ENCODE measurements at places on chromosomes 2 and 18.

DNA sequence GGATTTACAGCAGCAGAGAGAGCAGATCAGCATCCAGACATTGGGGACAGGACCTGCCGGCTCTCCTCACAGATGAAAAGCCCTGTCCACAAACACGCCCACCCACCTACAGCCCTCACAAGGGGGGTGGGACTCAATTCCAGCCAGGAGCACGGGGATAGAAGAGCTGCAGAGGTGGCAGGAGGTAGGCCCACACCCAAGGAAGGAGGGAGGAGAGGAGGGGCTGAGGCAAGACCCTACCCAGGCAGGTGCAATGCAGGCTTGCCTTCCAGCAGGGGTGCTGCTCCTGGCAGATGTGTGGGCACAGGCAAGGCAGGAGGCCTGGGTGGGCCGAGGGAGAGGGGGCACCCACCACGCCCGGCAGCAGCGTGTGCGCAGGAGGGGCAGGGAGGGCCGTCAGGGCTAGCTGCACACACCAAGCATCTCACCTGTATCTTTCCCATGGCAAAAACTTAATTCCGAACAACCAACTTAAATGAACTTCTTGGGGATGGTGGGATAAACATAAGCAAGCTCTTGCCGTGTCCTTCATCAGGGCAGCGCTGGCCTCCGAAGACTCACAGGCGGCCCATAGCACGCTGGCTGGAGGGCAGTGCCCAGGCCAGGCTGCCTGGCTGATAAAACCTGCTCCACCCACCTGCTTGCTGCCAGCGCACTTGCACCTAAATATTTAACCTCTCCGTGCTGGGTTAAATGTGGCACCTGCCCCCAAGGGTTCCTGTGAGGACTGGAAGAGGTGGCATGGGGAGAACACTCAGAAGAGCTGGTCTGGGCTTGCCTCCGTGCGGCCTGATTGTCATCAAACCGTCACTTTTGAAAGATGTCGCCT, 219.5 kb downstream of the HDAC4 start:
- DNase-seq = no peak

- no peak for DNase-seq
Measured at GRCh38 chr2:205484764-205485163, 197.5 kb upstream of the NRP2 start.

GRCh38 chr2:127324635-127325034, 30.7 kb upstream of the ERCC3 start:
- DNase-seq = no peak

- DNase-seq = no peak
Measured at GRCh38 chr2:240403396-240404104, 31.9 kb upstream of the GPC1 start.

DNA sequence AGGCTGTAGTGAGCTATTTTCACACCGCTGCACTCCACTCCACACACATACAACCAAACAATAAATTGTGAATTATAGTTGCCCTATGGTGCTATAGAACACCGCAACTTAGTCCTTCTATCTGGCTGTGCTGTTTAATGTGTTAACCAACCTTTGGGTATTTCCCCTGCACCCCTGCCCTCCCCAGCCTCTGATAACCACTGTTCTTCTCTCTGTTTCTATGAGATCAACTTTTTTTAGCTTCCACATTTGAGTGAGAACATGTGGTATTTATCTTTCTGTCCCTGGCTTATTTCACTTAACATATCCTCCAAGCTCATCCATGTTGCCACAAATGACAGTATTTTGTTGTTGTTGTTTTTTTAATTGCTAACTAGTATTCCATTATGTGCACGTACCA, 32.5 kb downstream of the TET3 start:
- DNase-seq = no peak

DNA sequence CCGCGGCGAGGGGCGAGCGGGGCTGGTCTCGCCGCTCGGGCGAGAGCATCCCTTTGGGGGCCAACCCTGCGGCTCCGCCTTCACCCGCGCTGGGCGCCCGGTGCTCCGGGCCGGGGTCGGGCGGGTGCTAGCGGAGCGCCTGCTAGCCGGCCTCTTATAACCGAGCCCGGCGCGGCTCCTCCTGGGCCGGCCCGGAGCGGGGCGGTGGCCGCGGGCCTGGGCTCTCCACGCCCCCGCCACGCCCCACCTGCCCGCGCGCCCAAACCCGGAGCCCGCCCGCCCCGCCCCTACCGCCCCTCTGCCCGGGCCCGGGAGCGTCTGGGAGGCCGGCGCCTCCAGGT, at the start of gene FOXI3:
Gene FOXI3 (minus strand): TSS at position 129 of the 341 bp plus-strand sequence. CDS start 158 bp downstream, outside the sequence.
- DNase-seq = no peak

GRCh38 chr2:36963106-36963505, 3.2 kb downstream of the STRN start:
- no peak for DNase-seq

DNA sequence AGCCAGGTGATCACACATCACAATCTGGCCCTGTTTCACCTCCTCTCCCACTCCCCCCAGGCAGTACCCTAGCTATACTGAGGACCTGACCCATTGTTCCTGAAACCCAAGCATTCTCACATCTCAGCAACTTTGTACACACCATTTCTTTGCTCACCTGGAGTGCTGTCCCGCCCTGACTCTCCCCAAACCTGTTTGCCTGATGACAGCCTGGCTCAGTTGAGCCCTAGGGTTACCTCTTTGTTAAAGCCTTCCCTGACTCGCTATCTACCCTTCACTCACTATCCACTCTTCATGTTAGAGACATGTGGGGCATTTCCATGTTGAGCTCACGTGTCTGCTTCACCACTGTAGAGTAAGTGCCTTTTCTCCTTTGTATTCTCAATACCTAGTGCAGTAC, 49.1 kb downstream of the GREB1L start:
- DNase-seq = no peak

- no peak for DNase-seq
Measured at GRCh38 chr2:96305979-96306308, 598 bp upstream of the SNRNP200 start.

GRCh38 chr18:63492851-63493250, 16.1 kb downstream of the SERPINB5 start:
- no peak for DNase-seq

- DNase-seq = no peak
Measured at GRCh38 chr18:25814841-25815458, 275.5 kb downstream of the SS18 start.

DNA sequence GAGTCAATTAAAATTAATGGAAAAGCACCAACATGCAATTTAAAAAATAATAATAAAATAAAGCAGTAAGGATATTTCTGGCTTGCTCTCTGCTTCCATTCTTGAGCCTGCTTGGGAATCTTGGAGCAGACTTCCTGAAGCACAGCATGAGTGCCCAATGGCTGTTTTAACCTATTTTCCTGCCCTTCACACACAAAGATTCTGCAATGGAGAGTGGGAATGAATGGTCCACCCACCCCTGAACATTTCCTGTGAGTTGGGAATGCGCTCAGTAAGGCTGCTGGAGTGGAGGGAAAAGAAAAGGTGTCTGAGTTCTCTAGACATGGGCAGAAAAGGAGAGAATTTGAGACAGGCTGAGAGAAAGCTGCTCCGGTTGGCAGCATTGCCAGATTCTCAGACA, 140.6 kb downstream of the BCL2 start:
- DNase-seq = no peak

GRCh38 chr2:161063946-161064306, 96.3 kb upstream of the TANK start:
- no peak for DNase-seq

DNA sequence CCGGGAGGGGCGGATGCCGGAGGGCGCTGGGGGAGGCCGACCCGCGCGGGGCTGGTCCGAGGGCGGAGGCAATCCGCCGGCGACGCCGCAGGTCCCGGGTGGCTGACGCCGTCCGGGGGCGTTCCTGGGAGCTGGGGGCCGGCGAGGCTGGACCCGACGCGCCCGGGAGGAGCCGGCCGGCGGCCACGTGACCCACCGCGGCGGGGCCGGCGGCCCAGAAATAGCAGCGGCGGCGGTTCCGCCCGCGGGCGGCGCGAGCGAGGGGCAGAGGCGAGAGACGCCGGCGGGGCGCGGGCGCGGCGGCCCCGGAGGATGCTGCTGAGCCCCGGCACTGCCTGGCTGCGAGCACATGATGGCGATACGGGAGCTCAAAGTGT, at the start of gene RAB31:
Gene RAB31 (plus strand): TSS at position 245 of the 377 bp plus-strand sequence. CDS start 105 bp downstream, at position 350.
- DNase-seq = no peak

GRCh38 chr2:26457695-26458364, 20.1 kb downstream of the OTOF start:
- no peak for DNase-seq

- DNase-seq = no peak
Measured at GRCh38 chr18:23530195-23530594, 26.9 kb downstream of the RMC1 start.

- no peak for DNase-seq
Measured at GRCh38 chr2:30899516-30900054, 92.3 kb upstream of the CAPN13 start.

DNA sequence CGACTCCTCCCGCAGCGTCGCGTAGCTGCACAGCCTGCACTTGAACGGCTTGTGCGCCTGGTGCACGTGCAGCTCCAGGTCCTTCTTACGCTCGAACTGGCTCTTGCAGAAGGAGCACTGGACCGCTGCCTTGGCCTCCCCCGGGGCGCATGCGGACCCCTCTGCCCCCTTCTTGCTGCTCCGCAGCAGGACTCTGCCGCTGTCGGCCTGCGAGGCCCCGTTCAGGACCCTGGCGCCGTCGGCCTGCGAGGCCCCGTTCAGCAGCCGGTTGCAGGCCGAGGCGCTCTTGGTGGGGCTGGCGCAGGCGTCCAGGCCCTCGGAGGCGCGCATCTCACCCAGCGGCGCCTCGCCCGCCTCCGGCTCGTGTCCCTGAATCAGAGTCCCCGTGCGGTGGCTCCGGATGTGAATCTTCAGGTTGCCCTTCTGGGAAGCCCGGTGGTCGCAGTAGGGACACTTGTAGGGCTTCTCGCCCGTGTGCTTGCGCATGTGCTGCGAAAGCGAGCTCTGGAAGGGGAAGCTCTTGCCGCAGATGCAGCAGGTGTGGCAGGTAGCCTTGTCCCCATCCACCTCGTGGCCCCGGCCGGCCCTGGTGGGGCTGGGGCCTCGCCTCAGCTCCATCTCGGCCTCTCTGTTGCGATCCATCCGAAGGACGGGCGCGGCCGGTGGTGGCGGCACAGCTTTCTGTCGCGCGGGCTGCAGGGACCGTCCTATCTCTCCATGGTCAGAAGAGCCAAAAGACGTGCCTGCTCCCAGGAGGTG, 52.5 kb downstream of the ZNF516 start:
- no peak for DNase-seq

DNA sequence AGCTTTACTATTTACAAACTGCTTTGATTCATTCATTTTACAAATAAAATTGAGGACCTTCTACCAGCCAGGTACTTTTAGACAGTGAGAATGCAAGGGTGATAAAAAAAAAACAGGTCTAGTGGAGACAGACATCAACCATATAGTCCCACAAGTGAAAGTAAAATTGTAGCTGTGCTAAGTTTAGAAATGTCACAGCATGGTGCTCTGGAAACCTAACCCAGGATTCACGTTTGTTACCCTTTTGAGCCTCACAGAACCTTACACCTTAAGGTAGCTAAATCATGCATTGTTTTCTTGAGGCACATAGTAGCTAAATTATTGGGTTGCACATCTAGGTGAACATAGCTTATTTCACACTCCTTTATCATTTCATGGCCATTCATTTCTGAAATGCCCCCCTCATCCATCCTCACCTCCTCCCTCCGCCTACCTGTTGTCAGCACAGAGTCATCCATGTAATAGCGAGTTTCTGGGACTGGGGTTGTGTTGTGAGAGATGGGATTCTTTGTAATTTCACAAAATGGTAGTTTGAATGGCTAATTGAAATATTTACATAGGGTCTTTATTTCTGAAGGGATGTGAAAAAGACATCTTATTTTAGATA, 7.1 kb downstream of the MTA3 start:
- no peak for DNase-seq

DNA sequence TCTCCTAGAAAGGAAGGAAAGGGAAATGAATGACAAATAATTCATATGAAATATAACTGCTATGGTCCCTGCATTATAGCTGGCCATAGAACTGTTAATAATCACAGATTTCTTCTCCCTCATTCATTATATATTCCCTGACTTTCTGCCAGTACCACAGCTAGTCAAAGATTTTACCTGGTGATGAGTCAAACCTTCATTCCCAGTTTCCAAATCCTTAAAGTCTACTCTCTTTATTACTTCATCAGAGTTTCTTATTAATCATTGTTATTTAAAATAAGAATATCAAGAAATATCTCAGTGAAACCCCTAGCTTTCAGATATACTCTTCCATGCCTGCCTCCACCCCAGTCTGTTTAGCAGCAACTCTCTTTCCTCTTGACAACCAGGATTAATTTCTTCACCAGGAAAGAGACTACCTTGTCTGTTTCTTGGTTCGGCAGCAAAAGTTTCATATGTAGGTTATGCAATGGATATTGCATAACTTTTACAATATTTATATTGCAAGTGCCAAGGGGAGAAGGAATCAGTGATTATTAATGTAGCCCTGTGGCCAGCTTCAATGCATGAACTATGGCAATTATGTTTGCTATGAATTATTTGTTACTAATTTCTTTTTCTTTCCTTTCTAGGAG, 533.8 kb downstream of the FBXO15 start:
- no peak for DNase-seq

- DNase-seq = no peak
Measured at GRCh38 chr2:152974146-152974545, 255.7 kb downstream of the ARL6IP6 start.

DNA sequence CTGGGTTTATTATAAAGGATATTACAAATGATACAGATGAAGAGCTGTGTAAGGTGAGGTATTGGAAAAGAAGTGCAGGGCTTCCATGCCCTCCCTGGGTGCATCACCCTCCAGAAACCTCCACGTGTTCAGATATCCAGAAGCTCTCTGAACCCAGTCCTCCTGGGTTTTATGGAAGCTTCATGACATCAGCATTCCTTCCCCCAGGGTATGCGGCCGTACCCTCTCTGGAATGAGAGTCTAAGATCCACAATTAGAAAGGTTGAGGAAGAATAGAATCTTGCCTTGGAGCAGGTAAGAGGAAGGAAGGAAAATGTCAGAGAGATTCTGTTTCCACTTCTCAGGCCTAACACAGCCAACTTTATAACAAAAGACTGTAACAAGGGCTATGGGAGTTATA, 208.2 kb upstream of the DCC start:
- DNase-seq = no peak

- DNase-seq = no peak
Measured at GRCh38 chr2:102269200-102269524, 42.2 kb upstream of the IL1RL1 start.

DNA sequence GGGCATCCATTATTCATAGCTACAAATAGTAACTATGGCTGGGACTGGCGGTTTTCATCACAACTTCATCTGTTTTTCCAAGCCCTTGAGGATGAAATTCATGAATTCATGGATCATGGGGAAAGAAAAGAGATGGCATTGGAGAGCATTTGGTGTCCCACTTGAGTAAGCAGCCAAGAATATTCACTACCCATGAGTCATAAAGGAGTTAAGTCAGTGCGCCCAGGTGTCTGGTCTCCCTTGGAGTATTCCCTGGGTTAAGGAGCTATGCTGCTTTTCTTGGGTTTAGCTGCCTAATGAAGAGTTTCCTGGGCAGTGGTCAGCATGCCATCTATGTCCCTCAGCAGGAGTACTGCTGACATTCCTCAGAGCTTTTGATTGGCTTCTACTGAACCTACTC, 21.3 kb upstream of the LDAH start:
- DNase-seq = no peak

- no peak for DNase-seq
Measured at GRCh38 chr2:55875434-55876135, 48.0 kb downstream of the EFEMP1 start.

- DNase-seq = no peak
Measured at GRCh38 chr2:84556190-84556589, 39.9 kb downstream of the DNAH6 start.

Data from naive thymus-derived CD8-positive, alpha-beta T cell (primary cell).